ENCODE measurements at places on chromosomes 7 and 10. TPM values are rescaled to one million over a fixed set of nuclear protein-coding genes. Genes with fewer than 3 reads are reported as not detected.

GRCh38 chr10:48633381-48634197 is 28.7 kb upstream of the ARHGAP22 start:
- DNase-seq, result no peak

DNA sequence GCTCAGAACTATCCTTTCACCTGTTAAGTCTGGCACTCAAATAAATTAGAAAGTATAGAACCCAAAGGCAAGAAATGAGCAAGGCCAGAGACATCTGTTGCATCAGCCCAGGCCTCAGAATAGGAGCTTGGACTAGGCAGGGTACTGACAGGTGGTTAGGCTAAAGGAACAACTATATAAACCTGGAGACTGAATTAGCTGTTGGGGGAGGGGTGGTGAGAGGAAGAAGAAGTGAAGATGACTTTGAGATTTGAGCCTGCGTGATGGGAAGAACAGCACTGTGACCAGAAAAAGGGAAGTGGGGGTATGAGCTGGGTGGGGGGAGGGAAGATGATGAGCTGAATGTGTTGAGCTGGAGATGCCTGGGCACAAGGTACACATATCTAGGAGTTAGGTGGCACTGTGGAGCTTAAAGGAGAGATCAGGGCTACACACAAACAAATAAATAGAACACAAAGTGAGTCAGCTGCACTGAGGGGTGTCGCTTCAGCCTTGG is 244.7 kb downstream of the PTEN start:
- peak; percentile 99 for DNase-seq

Gene FAM25A
- not detected for total RNA-seq

GRCh38 chr7:24778543-24779282 is 21.4 kb upstream of the GSDME start:
- DNase-seq, result peak; percentile 23
